Effector memory CD8-positive, alpha-beta T cell (primary cell): ENCODE measurements at places on chromosomes 5 and 9.

DNA sequence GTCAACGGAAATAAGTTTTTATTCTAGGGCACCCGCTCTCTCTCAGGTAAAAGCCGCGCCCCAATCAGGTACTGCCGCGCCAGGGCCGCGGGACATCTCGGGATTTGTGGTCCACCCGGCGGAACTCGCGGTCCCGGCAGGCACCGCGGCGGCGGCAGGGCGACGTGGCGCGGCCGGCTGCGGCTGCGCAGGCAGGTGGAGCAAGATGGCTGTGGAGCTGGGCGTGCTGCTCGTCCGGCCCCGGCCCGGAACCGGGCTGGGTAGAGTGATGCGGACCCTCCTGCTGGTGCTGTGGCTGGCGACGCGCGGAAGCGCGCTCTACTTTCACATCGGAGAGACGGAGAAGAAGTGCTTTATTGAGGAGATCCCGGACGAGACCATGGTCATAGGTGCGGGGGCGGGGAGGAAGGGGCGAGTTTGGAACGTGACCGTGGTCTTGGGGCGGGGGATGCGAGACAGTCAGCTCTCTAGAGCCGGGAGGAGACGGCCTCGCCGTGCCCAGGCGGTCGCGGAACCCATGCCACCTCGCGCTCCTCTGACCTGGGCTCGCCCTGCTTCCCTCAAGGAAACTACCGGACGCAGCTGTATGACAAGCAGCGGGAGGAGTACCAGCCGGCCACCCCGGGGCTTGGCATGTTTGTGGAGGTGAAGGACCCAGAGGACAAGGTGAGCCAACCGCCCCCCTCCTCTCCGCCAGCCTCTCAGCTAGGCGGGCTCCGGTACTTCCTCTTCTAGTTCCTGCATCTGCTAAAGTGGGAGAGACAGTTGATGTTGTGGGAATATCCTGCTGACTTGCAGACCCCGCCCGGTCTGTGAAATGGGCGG is at the start of gene TMED9:
Gene TMED9, plus strand, starts transcription at position 194 of the 825 bp plus-strand sequence. Its CDS starts 12 bp downstream, at position 206.
- DNase-seq: peak; percentile 86

GRCh38 chr9:36153746-36154145 is 15.4 kb upstream of the CCIN start:
- no peak for DNase-seq

DNA sequence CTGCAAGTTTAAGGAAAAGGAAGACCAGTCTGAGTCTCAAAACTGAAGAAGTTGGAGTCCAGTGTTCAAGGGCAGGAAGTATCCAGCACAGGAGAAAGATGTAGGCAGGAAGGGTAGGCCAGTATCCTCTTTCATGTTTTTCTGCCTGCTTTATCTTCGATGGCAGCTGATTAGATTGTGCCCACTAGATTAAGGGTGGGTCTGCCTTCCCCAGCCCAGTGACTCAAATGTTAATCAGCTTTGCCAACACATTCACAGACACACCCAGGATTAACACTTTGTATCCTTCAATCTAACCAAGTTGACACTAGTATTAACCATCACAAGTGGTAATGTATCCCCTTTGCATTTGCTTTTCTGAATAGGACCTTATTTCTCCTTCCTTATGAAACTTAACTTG is 535.9 kb upstream of the FTMT start:
- no peak for DNase-seq

DNA sequence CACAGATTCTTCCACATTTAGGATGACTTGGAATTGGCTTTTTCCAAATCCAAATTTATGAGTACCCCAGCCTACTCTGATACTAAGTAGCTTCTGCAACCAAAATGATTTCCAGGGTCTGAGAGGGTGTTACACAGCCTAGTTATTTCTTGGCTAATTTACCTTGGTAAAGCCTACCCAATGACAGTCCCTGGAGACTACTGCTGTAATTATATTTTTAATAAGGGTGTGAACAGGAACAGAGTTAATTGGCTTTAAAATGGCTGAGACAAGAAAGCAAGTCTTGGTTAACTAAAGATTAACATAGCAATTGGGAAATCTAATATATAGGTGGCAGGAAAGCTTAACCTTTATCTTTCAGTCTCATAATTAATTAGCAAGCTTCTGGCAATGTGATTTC is 9.3 kb downstream of the PRLR start:
- DNase-seq: no peak

DNA sequence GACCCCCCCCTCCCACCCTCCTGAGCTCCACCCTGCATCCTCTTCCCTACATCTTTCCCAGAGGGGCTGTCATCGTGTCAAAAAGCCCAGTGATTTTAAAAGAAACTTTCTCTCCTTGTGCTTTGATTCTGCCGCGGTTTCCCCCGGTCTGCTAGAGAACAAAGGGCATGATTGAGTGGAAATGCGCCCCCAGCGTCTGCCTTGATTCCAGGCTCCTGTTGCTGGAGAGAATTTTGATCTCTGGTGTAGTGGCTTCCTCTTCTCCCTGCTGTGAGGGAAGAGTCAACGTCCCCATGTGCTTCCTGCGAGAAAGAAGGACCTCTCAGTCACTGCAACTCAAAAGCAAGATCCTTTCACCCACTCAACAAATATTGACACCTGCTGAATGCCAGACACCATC is 61.9 kb upstream of the RAPGEF1 start:
- no peak for DNase-seq

DNA sequence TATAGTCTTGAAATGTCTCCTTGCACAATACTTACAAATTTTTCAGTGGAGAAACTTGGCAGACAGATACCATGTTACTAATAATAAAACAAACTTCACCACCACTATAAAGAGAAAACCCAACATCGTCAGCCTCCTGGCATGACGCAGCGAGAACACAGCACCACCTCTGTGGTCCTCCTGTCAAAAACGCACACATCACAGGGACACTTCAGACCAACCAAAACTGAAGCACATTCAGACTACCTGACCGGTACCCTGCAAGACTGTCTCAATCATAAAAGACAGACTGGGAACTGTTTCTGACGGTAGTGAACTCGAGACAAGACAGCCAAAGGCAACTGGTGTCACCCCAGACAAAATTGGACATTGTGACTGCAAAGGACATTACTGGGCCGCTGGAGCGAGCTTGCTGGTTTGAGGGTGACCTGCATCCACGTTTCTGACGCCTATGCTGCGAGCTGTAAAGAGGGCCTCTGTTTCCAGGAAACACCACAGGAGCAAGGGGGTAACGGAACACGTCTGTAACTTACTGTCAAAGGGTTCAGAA is 34.4 kb downstream of the NSUN2 start:
- DNase-seq: no peak

DNA sequence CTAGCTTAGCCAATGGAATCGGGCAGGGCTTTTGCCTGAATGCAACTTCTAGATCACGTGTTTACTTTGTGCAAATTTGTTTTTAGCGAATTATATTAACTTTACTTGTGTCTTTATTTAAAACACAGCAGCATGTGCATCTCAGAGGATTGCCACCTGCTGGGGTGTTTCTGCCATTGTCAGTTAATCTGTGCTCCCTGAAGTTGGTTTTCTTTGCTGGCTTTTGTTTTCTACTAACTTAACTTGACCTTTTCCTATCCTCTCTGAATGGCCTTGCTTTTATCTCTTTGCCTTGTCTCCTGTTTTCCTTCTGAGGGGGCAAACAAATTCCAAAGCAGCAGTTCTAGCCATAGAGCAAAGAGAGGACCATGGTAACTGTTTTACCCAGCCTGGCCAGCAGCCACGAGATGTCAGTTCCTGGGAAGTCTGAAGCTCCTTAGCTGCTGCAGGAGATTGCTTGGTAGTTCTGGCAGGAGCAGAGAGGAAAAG is 67.6 kb downstream of the ARHGEF28 start:
- DNase-seq: no peak

- DNase-seq: no peak
Measured at GRCh38 chr5:91106842-91107511, 276.1 kb downstream of the ARRDC3 start.

DNA sequence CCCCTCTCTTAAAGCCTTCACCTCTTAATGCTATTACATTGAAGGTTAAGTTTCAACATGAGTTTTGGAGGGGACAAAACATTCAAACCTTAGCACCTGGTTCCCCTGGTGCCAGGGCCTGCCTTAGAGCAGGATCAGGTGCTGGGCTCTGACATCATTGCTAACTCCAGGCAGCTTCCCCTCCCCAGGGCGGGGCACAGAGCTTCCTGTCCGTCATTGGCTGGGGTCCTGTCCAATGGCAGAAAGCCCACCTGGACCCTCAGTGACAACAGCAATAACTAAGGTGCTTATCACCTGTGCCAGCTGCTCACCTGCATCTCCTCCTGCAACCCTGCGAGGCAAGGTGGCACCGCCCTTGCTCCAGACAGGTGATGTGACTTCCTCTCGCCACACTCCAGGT is 177.4 kb downstream of the NSG2 start:
- no peak for DNase-seq

- no peak for DNase-seq
Measured at GRCh38 chr5:14296533-14297331, 153.6 kb downstream of the TRIO start.

GRCh38 chr5:96875791-96876291 is 459 bp upstream of the ERAP2 start:
- DNase-seq: no peak

DNA sequence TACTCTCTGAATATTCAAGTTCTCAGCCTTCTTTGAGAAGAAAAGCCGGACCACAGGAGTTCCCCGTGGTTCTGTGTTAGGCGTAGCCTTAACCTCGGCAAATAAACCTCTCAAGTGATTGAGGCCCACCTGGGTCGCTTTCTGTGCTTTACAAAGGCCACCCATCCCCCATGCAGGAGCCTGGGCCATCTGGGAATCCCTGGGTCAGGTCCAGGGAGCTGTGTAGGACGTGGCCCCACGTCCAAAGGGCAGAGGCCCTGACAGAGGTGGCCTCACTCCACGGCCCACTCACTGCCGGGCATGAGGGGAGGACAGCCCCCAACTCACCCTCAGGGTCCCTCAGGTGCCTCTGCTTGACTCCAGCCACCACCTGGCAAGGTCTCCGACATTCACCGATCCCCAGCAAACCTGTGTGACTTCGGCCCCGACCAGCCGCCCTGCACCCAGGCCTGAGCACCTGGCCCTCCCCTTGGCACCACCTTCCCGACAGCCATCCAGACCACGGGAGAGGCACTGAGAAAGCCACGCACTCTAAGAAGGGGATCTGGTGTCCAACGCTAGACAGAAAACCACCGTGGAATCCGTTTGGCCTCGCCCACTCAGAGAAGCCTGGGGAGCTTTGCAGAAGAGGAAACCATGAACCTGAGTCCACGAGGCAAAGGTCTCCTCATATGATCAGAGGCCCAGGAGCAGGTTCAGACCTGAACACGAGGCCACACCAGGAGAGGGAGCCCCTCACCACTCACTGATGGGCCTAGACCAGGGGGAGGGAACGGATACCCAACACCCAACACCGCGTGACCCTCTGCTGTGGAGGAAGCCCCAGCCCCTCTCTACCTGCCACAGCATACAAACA is 4.5 kb downstream of the SLC12A7 start:
- DNase-seq: no peak

GRCh38 chr5:201672-202071 is 10.4 kb downstream of the LRRC14B start:
- no peak for DNase-seq

DNA sequence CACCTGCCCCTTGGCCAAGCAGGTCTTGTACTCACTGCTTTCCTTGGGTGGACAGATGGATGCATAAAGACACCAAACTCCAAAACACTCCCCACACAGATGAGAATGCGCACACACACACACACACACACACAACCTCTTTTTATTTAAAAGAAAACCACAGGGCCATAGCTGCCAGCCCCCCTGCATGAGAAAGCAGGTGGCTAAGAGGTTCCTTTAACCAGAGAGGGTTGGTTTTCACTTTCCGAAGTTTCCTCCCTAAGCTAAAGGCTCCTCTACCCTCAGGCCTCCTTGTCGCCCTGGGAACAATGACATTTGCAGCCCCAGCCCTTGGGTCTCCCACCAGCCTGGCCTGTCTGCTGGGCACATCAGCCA is 11.1 kb downstream of the NR5A1 start:
- no peak for DNase-seq

DNA sequence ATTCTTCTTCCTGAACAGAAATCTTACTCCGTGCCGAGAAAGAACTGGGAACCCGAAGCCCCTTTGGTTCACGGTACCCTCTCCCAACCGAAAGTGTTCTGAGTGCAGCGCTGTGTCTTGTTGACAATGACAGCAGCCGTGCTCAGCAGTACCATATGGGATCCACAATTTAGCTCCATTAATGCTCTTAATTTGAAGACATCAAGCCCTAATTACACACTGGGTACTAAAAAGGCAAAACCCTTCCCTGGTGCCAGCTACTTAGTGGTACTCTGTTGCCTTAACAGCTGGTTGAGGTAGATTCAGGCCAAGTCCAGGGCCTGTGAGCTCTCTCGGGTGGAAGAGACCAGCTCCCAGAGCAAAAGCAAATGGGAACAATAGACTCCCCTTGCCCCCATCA is 24.5 kb downstream of the DDX31 start:
- no peak for DNase-seq

GRCh38 chr9:93194641-93195040 is 10.7 kb downstream of the WNK2 start:
- DNase-seq: no peak

- DNase-seq: no peak
Measured at GRCh38 chr9:23820451-23821374, 5.3 kb downstream of the ELAVL2 start.

DNA sequence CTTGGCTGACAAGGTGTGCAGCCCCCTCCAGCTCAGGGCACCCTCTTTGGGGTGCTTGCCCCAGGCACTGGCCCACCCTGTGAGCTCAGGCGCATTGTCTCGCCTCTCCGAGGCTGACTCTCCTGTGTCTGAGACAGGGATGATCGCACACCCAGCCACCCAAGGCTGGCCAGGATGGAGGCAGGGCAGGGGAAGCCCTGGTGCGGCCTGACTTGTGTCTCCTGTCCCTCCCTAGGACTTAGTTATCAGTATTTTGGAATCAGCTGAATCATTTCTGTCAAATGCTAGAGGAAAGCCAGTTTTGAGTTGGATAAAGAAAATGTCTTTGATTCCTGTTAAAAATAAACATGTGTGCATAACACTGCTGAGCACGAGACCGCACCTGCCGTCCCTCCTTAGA is 2.5 kb upstream of the DBH start:
- no peak for DNase-seq

- DNase-seq: no peak
Measured at GRCh38 chr5:161778796-161779195, 69.1 kb upstream of the GABRA1 start.

DNA sequence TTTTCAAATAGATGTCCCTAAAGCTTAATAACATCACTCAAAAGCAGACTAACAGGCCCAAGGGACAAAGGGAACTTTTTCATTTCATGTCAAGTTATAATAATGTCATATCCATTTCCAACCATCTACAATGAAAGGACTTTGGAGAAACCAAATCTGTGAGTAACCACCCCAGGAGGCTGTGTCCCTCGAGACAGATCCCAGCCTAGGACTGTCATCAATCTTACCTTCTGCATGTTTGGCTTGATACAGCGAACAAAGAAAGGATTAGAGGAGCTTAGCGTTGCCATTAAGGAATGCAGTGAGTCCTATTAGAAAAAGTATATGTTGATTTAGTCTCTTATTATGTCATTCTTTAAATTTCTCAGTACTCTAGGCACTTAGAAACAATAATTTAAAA is 137.8 kb upstream of the RETREG1 start:
- DNase-seq: no peak

GRCh38 chr9:38036359-38037084 is 32.5 kb downstream of the SHB start:
- DNase-seq: no peak

- DNase-seq: no peak
Measured at GRCh38 chr5:125245216-125245615, 498.8 kb upstream of the ZNF608 start.
